ENCODE measurements at places on chromosomes 1 and 21.

- DNase-seq: no peak
Observed at GRCh38 chr1:47847763-47848162, 149.4 kb downstream of the TRABD2B start.

- no peak for DNase-seq
Observed at GRCh38 chr1:63230722-63231121, 91.6 kb upstream of the FOXD3 start.

- DNase-seq: no peak
Observed at GRCh38 chr1:165639821-165640623, 9.0 kb downstream of the MGST3 start.

DNA sequence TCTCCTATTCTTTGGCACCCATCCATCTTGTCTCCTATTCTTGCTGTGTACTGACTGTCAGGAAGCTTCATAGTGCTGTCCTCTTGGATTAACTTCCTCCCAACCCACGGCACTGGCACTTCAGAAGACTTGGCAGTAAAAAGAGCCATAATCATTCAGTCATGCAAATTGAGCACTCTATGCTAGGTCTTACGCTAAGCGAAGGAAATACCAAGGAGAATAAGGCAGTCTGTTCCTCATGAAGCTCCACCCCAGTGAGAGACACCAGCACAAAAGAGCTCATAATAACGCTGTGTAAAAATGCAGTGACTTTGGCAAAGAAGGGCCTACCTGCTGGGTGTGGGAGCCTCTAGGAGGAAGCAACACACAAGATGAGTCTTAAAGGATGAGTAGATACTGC is 67.1 kb downstream of the GFI1 start:
- DNase-seq: no peak

GRCh38 chr1:110083866-110084226 is 13.4 kb upstream of the ALX3 start:
- no peak for DNase-seq

DNA sequence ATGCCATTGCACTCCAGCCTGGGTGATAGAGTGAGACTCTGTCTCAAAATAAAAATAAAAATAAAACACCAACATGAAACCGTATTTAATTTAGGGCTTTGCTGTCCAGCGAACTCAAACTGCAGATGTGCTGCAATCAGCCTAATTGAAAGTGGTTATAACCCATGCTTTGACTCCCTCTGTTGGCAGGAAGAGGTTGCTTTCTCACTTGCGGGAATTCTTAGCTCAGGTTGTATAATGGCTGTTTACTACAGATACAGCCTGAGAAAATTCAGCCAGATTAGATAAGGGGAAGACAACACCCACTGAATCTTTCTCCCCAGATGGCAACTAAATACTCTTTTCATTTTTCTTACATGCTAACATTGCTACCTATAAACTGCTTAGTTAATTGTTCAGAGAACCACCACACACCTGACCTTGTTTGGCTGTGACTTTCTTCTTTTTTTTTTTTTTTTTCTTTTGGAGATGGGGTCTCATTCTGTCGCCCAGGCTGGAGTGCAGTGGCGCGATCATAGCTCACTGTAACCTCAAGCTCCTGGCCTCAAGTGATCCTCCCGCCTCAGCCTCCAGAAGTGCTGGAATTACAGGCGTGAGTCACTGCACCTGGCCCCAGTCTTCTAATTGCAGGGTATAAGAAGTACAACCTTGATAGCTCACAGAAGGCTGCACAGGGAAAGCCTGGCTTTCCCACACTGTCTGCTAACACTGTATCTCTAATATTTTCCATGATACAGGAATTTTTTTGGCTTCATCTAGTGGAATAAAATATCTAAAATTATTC is 34.6 kb downstream of the DNTTIP2 start:
- peak; percentile 70 for DNase-seq

GRCh38 chr1:153698020-153698922 is 19.8 kb downstream of the NPR1 start:
- no peak for DNase-seq

DNA sequence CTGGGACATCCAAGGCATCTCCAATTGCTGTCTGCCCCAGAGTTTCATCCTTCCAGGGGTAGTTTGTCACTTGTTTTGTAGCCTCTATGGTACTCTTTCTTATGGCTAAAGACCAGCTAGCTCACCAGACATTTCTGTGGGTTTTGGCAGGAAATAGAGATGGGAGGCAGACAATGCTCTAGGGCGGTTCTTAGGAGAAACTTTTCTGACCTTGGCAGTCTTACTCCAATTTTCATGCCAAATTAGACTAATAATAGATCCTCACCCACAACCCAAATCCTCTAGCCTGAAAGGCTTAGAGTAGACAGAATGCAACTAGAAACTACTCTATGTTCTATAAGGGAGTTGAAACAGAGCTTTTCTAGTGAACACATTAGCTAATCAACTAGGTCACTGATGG is 69.8 kb downstream of the LRIG2 start:
- no peak for DNase-seq

DNA sequence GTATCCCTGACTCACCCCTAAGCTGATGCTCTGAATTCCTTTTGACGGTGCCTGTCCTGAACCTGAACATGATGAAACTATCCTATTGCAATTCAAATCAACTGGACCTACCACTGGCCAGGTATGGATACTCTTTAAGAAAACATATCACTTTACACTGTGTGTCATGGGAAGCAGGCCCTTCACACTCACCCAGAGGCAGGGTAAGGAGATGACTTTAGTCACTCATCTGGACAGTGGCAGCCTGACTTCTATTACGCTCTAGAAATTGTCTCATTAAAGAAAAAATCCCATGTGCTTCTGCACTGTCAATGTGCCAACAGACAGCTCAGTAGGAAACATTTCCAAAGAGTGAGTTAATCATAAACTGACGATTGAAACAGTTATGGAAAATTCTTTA is 94.3 kb downstream of the VAV3 start:
- no peak for DNase-seq

DNA sequence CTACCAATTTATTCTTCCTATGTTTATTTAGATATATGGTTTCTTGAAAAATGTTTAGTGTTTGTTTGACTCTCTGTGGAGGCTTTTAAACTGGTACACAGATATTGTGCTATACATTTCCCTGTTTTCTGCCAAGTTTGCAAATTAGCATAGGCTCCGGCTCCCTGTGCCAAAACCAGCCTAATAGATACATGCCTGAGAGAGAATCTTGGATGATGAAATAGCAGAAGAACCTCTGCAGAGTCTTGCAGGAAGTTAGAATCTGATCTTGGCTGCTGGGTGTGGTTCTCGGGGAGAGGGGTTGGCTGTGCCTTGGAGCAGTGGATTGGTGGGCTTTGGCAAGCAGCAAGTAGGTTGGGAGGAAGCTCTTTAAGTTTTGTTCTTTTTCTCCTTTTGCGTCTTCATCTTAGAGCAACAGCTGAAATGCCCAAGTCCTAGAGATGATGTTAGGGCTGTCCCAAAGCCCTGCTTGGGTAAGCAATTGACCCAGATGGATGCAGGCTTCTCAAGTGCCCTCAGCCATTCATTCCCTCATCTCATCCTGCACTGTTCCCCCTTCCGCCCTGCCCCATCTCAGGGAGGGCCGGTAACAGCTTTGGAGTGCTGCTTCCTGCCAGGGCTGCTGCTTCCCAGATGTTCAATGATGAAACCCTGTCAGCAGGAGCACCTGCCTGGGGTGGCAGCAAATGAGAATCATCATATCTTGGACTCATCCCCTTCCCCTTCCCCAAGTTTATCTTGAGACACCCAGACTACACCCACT is 9.3 kb downstream of the PLA2G2A start:
- no peak for DNase-seq

GRCh38 chr1:23369335-23370013 is at the start of gene ZNF436:
ZNF436 (minus strand) TSS chr1:23369836; CDS start chr1:23368005, 1,831 bp downstream.
- peak; percentile 80 for DNase-seq

DNA sequence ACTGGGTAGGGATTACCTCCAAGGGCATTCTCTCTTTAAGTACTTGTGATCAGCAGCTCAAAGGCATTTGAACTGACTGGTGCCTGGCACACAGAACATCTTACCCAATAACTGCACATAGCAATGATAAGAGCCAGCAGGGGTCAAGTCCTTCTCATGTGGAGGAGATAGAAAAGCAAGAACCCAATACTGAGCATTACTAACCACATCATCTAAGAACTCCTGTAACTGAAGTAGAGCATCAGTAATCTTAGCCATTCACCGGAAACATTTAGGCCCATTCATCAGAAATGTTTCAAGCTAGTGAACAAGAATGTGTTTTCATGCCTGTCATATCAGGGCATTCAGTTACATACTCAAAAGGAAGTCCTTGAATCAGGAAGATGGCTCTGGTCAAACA is 33.6 kb upstream of the THEM4 start:
- DNase-seq: no peak

GRCh38 chr1:13540866-13541265 is 27.1 kb upstream of the LRRC38 start:
- DNase-seq: no peak

DNA sequence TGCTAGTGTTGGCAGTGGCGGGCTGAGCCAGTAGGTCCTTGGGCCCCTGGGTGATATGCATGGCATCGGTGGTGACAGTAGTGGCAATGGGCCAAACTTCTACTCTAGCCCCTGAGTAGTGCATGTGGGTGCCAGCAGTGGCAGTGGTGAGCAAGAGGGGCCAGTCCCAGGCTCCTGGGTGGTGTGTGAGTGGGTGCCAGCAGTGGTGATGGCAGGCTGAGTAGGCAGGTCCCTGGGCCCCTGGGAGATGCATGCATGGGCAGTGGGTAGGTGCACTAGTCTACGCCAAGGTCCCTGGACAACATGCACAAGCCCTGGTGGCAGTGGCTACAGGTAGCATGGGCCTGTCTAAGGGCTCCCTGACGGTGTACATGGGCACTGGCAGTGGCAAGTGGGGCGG is 24.6 kb upstream of the TTC22 start:
- DNase-seq: no peak

GRCh38 chr1:26922431-26922729 is 837 bp downstream of the NUDC start:
- DNase-seq: no peak

GRCh38 chr1:61756773-61757172 is 14.5 kb downstream of the PATJ start:
- no peak for DNase-seq

- no peak for DNase-seq
Observed at GRCh38 chr1:216462066-216462775, 39.0 kb upstream of the USH2A start.

DNA sequence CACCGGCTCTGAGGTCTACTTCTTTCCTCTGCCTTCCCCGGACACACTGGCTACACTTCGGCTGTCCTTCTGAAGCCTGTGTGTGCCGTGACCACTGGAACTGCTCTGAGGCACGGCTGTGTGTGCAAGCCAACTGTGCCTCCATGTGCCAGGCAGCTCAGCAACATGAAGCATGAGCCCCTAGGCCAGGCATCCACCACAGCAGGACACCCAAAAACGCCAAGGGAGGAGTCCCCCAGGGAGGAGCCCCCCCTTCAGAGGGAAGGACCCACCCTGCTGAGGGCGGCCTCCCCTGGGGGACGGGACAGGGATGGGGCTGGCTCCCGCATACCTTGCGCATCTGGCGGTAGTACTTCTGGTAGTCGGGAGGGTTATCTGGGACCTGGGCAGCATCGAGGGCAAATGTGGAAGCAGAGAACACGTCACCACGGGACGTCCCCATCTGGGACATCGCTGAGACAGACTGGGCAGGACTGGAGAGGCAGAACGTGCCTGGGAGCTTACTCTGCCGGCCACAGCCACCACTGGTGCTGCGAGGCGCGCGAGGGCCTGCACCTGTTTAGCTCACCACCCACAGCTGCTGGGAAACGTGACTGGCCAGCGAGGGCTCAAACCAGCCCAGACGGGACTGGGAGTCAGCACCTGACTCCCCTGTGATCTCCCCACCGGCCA is 20.5 kb downstream of the LSS start:
- no peak for DNase-seq

DNA sequence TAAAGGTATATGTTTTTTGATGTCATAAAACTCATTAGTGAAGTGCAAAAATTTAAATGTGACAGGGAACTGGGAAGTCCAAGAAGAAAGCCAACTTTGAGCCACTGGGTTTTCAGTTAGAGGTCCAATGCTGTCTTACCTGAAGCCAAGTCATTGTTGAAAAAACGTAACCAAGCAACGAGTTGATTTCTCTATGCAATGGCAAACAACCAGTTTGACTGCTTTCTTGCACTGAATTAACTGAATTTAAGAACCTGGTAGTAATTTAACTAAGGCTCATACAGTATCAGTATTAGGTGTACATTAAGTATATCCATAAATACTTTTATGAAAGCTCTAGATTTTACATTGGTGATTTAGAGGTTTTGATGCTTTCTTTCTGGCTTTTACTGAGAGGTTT is 20.2 kb upstream of the S1PR1 start:
- DNase-seq: peak; percentile 47

GRCh38 chr1:36137226-36137625 is 12.1 kb downstream of the TRAPPC3 start:
- DNase-seq: no peak

DNA sequence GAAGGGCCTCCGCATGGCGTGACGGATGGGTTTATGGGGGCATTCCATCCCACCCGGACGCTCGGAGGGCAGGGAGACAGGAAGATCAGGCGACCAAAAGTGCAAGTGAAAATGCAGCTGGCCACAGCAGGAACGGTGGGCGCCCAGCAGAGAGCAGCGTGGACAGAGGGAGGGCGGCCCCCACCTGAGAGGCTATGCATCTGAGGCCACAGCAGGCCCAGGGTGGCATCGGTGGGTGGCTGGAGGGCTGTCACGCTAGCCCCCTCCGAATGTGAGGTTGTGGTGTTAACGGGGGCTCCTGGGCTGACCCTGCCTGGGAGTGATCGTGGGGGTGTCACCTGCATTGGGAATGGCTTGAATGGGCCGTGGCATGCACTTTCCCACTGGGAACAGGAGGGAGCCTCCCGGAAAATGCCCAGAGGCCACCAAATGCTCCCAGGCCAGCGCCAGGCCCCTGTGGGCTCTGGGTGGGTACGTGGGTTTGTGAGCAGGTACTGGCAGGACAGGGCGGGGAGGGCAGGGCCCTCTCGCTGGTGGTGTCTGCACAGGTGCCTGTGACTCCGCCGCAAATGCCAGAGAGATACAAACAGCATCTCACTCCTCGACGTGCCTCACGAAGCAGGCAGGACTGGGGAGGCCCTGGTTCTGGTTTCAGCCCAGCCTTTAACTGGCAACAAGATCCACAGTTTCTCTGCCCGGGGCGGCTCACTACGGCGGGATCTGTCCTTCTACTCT is 172.8 kb downstream of the PRDM16 start:
- no peak for DNase-seq
